Progenitor cell of endocrine pancreas (in vitro differentiated cells): ENCODE measurements at places on chromosomes 4 and X. TPM values are rescaled to one million over a fixed set of nuclear protein-coding genes. Genes with fewer than 3 reads are reported as not detected.

The FGD1 gene
- total RNA-seq = 23.6 and 24.7 TPM in 2 replicates

The MAGEC1 gene
- not detected in 2 replicates for total RNA-seq

The MEPE gene
- total RNA-seq = not detected in 2 replicates

The AKAP14 gene
- total RNA-seq = not detected in 2 replicates

The SGMS2 gene
- total RNA-seq = 6.9 and 10.7 TPM in 2 replicates

The FABP2 gene
- not detected in 2 replicates for total RNA-seq
